Activated CD4-positive, alpha-beta T cell treated with anti-CD3 and anti-CD28 coated beads, Interleukin-2, Interleukin-4, amounts not matched to agents 100 ng/mL and 50 ng/mL, durations not matched to agents 16 hours and 8 hours (primary cell): ENCODE measurements at places on chromosomes 7 and 10.

GRCh38 chr7:31058122-31058521 lies 6.0 kb downstream of the ADCYAP1R1 start:
- no peak for DNase-seq

DNA sequence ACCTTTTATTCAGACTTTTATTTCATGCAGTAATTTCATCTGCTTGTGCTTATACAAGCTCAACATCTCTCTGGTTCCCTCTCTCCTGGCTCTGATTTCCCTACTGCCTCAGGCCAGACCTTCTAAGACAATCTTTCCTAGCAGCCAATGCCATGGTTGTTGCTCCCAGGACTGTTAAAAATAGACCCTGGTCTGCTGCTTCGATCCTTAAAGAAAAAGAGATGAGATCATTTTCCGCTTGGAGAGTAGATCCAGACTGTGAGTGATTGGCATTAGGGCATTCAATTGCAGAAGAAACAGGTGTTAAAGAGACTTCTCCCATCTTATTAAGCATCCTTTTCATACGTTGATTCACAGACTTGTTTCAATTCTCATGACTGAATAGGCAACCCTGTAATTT lies 68.4 kb upstream of the ITGB1 start:
- no peak for DNase-seq

- no peak for DNase-seq
Measured at GRCh38 chr7:43044511-43044910, 67.9 kb upstream of the HECW1 start.

DNA sequence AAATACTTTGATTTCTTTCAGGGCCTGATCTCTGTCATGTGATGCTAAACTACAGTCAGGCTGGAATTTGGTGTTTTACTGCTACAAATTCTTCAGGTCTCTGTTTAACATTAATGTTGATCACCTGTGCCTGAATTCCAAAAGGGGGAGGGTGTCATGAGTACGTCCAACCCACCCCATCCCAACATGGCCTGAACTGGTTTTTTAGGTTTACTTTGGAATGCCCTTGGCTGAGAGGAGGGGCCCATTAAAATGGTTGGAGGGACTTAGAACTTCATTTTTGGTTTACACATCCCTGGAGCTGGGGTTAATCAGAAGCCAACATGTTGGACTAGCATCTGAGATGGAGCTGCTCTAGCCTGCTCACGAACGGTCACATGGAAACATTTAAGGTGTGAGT lies 60.8 kb upstream of the CFAP46 start:
- no peak for DNase-seq

DNA sequence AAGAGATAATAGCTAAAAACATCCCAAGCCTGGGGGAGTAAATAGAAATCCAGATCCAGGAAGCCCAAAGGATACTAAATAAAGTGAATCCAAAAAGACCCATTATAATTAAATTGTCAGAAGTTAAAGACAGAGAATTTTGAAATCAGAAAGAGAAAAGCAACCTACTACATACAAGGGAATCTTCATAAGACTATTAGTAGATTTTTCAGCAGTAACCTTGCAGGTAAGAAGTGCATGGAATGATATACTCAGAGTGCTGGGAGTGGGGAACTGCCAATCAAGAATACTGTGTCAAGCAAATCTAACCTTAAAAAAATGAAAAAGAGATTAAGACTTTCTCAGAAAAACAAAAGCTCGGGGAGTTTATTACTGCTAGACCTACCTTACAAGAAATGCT lies 13.2 kb upstream of the GIMAP1 start:
- no peak for DNase-seq

DNA sequence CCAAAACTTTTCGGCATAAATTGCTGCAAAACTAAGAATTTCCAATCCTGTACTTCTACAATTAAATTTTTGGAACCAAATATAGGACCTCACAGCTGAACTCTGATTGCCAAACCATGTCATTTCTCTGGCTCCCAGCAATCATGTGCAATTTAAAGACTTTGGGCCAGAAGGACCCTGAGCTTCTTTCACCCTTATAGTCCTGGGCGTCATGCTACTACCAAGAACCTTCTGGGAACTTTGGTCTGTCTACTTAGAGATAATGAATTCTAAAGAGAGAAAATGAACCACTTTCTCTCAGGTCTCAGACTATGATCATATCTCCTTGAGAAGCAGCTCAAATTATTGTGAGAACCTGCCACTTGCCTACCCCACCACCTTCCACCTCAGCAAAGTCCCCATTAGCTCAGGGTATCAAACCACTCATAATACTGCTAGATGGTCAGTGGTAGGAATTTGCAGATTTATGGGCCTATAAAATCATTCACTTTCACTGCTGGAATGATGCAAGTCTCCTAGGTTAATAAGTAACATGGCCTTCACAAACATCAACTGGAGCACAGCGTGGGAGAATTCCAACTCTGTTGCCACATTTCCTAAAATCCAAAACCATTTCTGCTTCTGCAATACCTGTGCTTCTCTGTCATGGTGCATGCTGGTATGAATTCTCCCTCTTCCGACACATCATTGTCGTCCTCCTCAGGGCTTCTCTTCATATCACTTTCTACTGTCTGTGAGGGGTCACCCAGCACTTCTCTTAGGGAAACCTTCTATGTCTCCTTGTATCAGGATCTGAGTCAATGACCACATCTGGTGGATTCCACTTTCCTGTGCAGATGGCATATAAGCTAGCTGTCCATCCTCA lies 6.6 kb upstream of the WDR91 start:
- DNase-seq: no peak

GRCh38 chr7:2443491-2443890 lies 32.7 kb downstream of the GRIFIN start:
- no peak for DNase-seq

DNA sequence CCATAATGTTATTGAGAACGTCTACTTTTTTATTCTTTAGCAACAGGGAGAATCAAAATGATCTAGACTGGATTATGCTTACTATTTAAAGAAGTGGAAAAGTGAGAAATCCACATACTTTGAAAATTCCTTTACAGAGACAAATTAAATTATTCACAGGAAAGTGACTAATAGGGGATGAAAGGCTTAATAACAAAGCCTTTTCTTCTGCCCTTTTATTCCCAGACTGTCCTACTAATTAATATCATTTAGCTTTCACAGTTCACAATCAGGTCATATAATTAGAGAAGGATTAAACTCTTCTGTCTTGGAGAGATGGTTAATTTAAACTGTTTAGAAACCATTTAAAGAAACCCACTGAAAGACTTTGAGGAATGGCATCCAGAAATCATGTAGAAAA lies 58.8 kb downstream of the ARL4A start:
- no peak for DNase-seq

GRCh38 chr7:45099891-45100760 lies 11.4 kb upstream of the NACAD start:
- no peak for DNase-seq
